ENCODE measurements at places on chromosomes 11 and 22. TPM values are rescaled to one million over a fixed set of nuclear protein-coding genes. Genes with fewer than 3 reads are reported as not detected.

OAF gene
- 50.6 TPM for polyA plus RNA-seq

CNTF gene
- not detected for polyA plus RNA-seq

OR8H2 gene
- not detected for polyA plus RNA-seq

BIRC2 gene
- polyA plus RNA-seq, result 52.5 TPM

PHLDA2 gene
- 0.32 TPM for polyA plus RNA-seq

SPI1 gene
- polyA plus RNA-seq, result 4.1 TPM

OR8D4 gene
- 0.05 TPM for polyA plus RNA-seq

CALCB gene
- polyA plus RNA-seq, result 1.8 TPM

MOV10L1 gene
- 0.50 TPM for polyA plus RNA-seq

TMEM132A gene
- 21.7 TPM for polyA plus RNA-seq

TYR gene
- not detected for polyA plus RNA-seq

CD248 gene
- polyA plus RNA-seq, result 73.9 TPM

CARD16 gene
- polyA plus RNA-seq, result not detected

RFPL1 gene
- polyA plus RNA-seq, result not detected

MYO18B gene
- polyA plus RNA-seq, result 40.1 TPM

UBQLN3 gene
- polyA plus RNA-seq, result not detected

WDR74 gene
- 33.7 TPM for polyA plus RNA-seq

SLC37A2 gene
- polyA plus RNA-seq, result 2.4 TPM

LRRC4C gene
- polyA plus RNA-seq, result 2.0 TPM

APOA4 gene
- not detected for polyA plus RNA-seq

VPREB1 gene
- polyA plus RNA-seq, result not detected

CARD18 gene
- not detected for polyA plus RNA-seq

CCDC87 gene
- polyA plus RNA-seq, result 0.11 TPM

TMEM41B gene
- polyA plus RNA-seq, result not detected

MICAL3 gene
- polyA plus RNA-seq, result 41.3 TPM

TUB gene
- polyA plus RNA-seq, result 14.8 TPM

OR9G4 gene
- not detected for polyA plus RNA-seq

TMEM86A gene
- not detected for polyA plus RNA-seq

OR52N4 gene
- polyA plus RNA-seq, result not detected

PGR gene
- polyA plus RNA-seq, result not detected

GAL3ST3 gene
- 0.95 TPM for polyA plus RNA-seq

MS4A4A gene
- polyA plus RNA-seq, result not detected

DGAT2 gene
- 3.1 TPM for polyA plus RNA-seq

PRDX5 gene
- polyA plus RNA-seq, result 135 TPM
